ENCODE measurements at places on chromosomes 7 and 10. TPM values are rescaled to one million over a fixed set of nuclear protein-coding genes. Genes with fewer than 3 reads are reported as not detected.

ELOVL3 gene
- 0.19 TPM for total RNA-seq

PAOX gene
- 1.8 TPM for total RNA-seq

CYP2C19 gene
- not detected for total RNA-seq

ZNF365 gene
- total RNA-seq, result 0.92 TPM

LRRC4 gene
- not detected for total RNA-seq

RNLS gene
- total RNA-seq, result 8.0 TPM

All from A549 treated with RU486 at 1 μM for 4 hours (cell line).